ENCODE measurements at places on chromosomes 1 and 21.

DNA sequence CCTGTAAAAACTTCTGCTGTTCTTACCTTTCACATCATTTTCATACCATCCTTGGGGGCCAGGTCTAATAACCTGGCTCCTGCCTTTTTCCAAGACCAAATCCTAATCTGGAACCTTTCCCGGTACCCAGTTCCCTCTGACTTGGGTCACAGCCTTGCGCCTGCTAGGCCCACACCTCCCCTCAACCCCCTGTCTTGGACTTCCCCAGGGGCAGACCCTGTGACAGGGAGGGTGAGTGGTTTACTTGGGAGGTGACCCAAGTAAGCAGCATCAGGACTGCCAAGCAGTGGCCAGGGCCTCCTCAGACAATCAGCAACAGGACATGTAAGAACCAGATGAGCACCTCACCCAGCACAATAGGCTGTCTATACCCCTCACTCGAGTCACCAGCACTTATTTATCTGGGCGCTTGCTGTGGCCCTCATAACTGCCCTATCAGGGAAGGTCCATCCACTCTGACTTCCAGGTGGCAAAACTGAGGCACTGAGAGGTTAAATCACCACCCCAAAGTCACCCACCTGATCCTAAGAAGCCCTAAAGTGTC is 124.7 kb downstream of the MATN1 start:
- no peak for DNase-seq

- peak; percentile 68 for DNase-seq
These were observed at the start of gene ABCA4 for GRCh38 chr1:94120991-94121390. Gene ABCA4 (minus strand): TSS chr1:94121148. CDS start chr1:94121045, 103 bp downstream.

GRCh38 chr1:2414297-2414958 is 2.1 kb upstream of the PEX10 start:
- DNase-seq, result peak; percentile 91

DNA sequence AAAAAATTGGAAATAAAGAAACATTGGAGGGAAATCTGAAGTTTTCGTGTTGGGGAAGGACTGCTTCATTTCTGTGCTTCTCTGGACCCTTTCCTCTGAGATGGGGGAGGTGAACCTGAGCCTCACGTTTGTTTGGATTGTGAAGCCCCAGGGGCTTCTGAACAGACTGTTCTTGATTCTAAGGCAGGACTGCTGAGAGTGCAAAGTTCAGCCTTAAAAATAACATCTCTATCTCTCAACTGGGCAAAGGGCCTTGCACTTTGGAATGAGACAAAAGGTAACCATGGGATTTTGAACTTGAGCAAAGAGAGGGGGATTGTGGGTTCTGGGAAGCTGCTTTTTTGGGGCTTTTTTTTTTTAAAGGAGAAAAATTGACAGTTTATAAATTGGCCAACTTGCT is 45.0 kb downstream of the GPR88 start:
- no peak for DNase-seq

- DNase-seq, result no peak
These were observed 42.7 kb downstream of the PGBD5 start for GRCh38 chr1:230383425-230383824.

- no peak for DNase-seq
These were observed 66.0 kb downstream of the ZNF281 start for GRCh38 chr1:200343874-200344273.

DNA sequence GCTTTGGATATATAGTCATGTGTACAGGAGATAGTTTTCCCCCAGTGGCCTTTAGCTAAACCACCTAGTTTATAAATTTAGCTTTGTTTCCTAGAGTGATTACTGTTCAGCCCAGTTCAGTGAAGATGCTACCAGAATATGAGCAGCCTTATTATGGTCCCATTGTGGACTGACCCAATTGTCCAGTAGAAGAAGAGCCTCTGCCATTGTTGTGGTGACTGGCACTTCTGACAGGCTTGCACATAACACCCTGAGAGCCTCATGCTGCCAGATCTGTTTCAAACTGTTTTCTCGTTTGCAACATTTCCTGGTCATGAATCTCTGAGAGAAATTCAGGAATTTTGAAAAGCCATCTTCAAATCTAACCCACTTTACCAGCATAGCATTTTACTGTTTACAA is 20.6 kb downstream of the KPNA6 start:
- peak; percentile 49 for DNase-seq

- DNase-seq, result no peak
These were observed 36.3 kb downstream of the COQ8A start for GRCh38 chr1:226976276-226976977.

- DNase-seq, result peak; percentile 60
These were observed 3.8 kb upstream of the RGSL1 start for GRCh38 chr1:182446033-182446669.

- no peak for DNase-seq
These were observed 5.0 kb upstream of the FCAMR start for GRCh38 chr1:206975306-206975705.

DNA sequence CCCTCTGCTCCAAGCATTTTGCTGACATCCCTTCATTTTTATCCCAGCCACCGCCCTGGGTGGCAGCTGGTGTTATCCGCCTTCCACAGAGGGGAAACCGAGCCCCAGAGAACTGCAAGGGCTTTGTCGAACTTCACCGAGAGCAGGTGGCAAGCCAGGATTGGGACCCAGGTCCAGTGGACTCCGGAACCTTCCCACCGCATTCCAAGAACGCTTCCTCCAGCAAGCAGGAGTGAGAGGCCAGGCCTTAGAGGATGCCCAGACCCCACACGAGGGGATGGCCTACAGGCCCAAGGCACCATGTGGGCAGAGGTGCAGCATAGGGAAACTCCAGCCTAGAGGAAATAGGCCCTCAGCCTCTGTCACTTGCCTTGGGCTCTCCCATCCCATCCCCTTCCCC is 90.7 kb downstream of the EPHB2 start:
- no peak for DNase-seq

DNA sequence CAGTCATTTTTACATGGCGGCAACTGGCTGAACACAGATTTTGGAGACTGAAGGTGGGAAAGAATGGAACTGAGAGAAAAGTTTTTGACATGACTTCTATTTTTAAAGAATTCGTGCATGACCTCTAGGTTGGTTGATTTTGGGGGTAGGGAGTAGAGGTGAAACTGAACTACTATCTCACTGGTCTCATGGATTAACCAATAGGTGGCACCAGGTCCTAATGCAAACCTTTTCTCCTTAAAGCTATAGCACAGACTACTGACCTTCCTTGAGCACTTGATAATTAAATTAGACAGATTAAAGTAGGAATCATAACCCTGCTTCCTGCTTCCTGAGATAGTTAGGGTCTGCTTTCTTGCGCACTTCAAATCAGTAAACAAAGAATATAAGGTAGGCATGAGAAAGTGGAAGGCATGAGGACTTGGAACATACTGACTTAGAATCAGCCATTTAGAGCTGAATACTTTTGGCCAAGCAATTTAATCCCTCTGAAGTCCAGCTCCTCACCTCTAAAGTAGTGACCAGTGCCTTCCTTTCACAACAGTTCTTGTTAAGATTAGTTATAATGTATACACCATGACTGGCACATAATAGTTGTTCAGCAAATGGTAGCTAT is 206.0 kb downstream of the CENPF start:
- no peak for DNase-seq

GRCh38 chr1:230246551-230246950 is 179.5 kb downstream of the GALNT2 start:
- no peak for DNase-seq

- no peak for DNase-seq
These were observed 515.5 kb downstream of the BRINP3 start for GRCh38 chr1:189962181-189962580.

DNA sequence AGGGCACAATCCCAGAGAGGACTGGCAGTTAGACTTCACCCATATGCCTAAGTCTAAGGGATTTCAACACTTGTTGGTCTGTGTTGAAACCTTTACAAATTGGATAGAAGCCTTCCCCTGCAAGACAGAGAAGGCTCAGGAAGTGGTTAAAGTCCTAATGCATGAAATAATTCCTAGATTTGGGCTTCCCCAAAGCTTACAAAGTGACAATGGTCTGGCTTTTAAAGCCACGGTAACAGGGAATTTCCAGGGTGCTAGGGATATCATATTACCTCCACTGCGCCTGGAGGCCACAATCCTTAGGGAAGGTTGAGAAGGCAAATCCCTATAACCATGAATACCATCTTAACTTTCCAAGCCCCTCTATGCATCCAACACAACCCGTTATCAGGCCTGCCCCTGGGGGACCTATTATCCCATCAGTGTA is 3.3 kb upstream of the FMO4 start:
- no peak for DNase-seq

DNA sequence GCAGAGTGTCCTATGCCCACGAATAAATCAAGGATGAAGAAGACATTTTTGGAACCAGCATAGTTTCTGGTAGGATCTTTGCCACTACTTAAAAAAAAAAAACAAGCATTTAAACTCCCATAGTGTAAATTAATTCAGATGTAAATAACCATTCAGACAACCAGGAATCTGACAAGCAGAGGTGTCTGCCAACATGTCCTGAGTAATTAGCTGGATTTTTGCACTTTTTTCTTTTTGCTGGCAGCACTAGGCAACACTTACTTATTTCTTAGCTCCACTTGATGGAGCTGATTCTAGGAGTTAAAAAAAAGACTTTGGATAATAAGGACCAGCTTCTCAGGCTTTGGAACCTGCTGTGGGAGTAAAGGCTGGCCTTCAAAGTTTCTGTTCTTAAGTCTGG is 27.6 kb upstream of the CNIH3 start:
- no peak for DNase-seq

GRCh38 chr1:158169105-158169504 is 11.6 kb upstream of the CD1D start:
- no peak for DNase-seq

GRCh38 chr1:10835421-10835820 is 39.0 kb upstream of the CASZ1 start:
- peak; percentile 70 for DNase-seq

- no peak for DNase-seq
These were observed 19.0 kb downstream of the GNG12 start for GRCh38 chr1:67814121-67814772.

DNA sequence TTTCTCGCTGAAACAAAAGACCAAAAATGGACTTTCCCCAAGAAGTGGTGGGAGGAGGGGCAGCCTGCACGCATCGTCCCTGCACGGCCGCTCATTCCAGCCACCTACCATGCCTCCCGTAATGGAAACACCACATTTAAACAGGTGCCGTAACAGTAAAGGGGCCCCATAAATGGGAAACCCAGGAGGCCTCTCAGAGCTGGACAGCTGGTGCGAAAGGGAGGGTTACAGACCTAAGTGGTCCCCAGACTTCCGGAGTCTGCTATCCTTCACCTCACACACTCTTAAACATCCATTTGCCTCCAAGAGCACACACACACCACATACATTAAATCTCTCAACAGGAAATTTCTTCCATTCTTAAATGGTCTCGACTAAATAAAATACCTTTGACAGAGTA is 120.7 kb upstream of the SOD1 start:
- DNase-seq, result peak; percentile 33

GRCh38 chr1:27816921-27817630 is 13.5 kb upstream of the PPP1R8 start:
- peak; percentile 3 for DNase-seq

DNA sequence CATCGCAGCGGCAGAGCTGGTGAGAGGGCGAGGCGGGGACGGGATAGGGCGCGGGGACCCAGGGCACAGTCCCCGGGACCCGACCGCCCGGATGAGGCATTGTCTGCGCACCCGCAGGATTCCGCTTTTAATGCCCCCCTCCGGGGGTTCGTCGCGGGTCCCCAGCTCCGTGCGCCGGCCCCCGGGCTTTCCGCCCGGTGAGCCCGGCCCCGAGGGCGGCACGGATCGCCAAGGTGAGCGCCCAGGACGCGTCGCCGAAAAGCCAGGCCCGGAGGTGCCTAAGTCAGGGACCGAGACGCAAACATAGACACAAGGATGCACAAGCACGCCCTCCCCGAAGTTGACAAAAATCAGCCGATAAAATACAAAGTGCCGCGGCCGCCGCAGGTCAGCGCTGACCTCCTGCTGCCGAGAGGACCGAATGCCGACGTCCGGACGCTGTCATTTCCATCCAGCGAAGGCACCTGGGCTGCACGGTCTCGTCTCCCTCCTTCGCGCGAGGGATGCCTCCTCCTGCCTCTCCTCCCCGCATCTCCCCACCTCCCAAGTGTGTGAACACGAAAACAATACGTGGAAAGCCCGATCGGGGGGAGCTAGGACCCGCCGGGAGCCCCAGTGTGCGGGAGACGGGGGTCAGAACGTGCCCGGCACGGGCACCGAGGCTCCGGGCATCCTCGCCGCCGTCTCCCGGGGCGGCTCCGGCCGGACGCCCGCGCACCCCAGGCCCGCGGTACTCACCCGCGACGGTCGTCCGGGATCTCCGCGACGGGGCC is 101.1 kb upstream of the SOD1 start:
- DNase-seq, result peak; percentile 93

DNA sequence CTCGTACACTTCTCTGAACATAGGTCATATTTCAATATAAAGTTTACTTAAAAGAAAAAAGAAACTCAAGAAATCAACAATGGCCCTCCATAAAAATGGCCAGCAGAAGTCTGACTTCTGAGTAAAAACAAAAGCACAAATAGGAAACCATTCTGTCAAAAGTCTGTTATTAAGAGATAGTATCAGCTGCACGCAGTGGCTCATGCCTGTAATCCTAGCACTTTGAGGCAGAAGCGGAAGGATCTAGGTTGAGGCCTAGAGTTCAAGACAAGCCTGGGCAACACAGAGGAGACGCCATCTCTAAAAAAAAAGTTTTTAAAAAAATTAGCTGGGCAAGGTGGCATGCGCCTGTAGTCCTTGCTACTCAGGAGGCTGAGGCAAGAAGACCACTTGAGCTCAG is 67.3 kb downstream of the PUM1 start:
- no peak for DNase-seq

DNA sequence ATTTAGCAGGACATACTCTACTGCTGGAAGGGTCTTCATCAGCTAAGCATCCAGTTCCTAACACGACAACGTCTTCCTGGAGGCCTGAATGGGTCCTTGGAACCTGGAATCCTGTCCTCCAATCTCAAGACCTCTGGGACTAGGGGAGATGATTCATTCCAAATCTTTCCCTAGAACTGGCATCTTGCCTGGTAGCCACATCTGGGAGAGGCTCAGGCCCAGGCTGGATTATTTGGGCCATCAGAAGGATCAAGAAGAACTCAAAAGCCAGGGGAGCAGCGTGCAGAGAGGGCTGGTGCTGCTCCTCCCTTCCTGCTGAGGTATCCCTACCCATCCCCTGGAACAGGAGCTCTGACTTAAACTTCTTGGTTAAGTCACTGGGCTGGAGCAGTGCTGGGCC is 2.8 kb upstream of the PHLDA3 start:
- no peak for DNase-seq
